Progenitor cell of endocrine pancreas (in vitro differentiated cells): ENCODE measurements at places on chromosomes 11 and 22.

GRCh38 chr22:23675502-23676415, 15.1 kb upstream of the RGL4 start:
- no peak for DNase-seq

GRCh38 chr11:66183494-66184048, 84.9 kb upstream of the RAB1B start:
- DNase-seq, result no peak

DNA sequence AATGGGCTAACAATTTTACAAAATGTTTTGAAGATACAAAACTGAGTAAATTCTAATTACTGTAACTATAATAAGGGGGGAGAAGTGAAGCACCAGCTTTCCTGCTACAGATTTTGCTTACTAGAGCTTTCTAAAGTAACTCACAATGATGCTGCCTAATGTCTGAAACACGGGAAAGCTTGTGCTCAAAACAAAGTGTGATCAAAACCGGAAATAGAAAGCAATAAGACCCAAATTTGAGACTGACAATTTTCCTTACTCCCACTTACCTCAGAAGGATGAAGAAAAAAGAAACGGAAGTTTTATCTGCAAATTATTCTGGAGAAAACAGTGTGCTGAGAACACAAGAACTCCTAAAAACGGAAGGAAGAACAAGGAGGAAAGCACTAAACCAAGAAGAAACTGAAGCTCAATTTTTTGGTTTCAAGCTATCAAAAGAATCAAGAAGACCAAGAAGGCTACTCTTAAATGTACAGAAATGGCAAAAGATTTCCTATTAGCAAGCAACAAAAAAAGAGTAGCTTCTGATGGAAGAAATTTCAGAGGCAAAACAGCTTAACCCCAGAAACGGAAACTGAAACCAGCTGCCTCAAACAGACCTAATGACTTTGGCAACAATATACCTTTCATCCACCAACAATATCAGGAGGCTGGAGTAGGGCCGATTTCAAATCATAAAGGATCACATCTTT, 33.4 kb downstream of the AMBRA1 start:
- no peak for DNase-seq

GRCh38 chr11:71454470-71455113, 1.6 kb downstream of the NADSYN1 start:
- DNase-seq, result no peak

DNA sequence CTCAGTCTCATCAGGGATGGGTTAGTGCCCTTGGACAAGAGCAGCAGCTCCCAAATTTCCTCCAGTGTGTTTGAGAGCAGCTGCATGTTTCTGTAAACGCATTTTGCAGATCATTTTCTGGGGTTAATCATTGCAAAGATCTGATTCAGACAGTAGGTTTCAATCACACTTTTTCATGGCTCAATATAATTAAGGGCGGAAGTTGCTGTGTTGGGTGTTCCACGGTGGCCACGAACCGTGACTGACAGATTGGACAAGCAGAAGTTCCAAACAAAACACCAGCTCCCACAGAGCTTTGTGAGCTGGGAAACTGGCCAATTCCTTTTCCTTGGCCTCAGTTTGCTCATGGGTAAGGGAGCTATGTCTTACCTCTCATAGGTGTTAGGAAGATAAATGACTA, 8.4 kb upstream of the RASSF10 start:
- DNase-seq, result no peak
